ENCODE measurements at places on chromosomes 3 and 15.

GRCh38 chr15:84859144-84859543 lies 25.3 kb upstream of the SLC28A1 start:
- DNase-seq = peak; percentile 85

- no peak for DNase-seq
These were observed 9.1 kb downstream of the GRM2 start for GRCh38 chr3:51715977-51716294.

DNA sequence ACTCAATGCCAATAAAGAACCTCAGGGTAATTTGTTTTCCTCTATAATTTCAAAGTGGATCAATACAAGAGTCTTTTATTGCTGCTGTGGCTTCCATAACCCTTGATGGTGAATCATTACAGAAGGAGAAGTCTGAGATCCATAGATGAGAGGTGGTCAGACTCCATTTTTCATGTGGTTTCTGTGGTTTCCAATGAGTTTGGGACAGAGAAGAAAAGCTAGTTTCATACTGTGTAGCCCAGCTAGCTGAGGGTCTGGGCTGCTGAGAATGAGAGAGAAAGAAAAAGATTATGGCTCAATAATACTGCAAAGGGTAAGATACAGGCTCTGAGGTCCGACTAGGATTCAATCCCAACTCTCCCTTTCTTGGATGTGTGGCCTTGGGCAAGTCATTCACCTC lies 180.6 kb upstream of the LRRN1 start:
- no peak for DNase-seq

DNA sequence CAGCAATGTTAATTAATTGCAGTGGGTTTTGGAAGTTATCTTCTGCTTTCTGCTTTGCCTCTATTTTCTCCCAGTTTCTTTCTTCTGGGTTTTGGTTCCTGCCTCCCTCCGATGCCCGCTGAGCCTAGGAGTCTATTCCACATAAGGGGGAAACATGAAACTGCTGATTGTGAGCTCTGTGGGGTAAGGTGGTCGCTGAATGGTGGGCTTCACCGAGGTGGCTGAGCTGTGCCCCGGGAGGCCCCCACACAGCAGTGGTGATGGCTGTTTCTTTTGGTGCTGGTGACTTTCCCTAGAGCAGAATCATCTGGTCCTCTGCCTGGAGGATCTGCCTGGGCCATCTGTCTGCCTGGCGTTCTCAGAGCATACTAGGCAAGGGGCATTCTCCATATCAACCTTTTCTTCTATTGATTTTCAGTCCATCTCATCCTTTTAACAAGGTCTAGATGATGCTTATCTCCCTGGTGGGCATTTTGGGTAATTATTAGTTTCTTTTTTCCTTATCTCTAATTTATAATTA lies 68.8 kb upstream of the ATP2B2 start:
- no peak for DNase-seq

DNA sequence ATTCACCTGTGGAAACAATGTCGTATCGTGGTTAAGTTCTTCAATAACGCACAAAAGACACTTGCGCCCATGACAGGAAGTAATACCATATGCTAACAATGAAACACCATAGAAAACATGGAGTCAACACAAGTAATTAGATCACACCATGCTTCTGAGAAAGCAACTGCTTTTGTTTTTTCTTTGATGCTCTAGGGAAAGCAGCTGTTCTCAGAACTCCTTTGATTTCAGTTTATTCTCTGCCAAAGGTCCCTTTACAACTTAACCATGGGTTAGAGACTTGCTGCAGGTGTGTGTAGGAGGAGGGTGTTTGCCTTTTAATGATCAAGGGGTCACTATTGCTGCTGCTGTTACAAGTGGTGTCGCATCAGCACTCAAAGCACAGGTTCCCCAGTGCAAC lies 324.0 kb upstream of the SLCO3A1 start:
- DNase-seq = no peak
